Stimulated activated CD4-positive, alpha-beta T cell treated with anti-CD3 and anti-CD28 coated beads, Interleukin-4, amount 100 ng/mL, for 4 hours (primary cell): ENCODE measurements at places on chromosomes 12 and 14.

DNA sequence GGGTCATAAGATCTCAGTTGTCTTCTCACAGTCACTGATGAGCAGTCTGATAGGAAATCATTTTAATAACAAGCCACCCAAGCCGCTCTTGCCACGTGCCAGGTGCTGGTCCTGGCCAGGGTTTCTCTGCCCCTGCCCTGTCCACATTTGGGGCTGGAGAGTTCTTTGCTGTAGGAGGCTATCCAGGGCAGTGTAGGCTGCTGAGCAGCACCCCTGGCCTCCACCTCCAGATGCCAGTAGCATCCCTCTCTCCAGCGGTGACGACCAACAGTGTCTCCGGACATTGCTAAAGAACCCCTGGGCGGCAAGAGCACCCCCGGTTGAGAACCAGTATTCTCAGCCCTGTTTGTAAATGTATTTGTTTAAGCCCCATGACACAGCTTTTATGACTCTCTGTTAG lies 243.7 kb downstream of the GLT1D1 start:
- no peak for DNase-seq

DNA sequence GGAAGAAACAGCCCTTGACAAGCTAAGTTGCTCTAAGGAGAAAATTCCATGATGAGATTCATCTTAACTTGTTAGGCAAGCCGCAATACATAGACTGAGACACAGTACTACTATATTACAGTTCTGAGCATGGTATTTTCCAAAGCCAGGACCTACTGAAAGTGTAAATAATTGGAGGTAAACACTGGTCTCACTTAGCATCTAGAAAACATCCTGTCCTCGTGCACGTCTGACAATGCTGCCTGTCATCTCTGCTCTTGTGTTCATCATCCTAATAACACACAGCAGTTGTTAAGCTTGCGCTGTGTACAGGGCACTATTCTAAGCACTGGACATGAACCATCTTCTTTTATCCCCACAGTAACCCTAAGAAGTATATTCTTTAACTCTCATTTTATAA lies 64.2 kb downstream of the GNG2 start:
- no peak for DNase-seq

DNA sequence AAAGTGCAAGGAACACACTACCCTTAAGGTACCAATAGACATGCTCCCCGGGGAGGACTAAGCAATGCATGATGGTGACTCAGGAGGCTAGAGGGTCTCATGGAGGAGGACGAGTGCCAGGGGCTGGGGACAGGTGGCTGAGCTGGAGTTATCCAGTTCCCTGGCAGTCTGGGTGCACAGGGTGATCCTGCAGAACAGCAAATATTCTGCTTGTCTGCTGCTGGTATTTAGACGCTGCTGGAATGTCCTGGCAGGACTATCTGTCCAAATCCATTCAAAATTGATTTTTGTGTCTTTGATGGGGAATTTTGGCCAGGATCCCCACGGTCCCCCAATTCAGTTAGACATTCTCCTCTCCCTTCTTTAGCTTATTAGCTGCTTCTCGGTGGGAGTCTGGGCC lies 138.7 kb downstream of the C12orf75 start:
- no peak for DNase-seq

GRCh38 chr12:18139989-18140596 lies 50.1 kb upstream of the RERGL start:
- DNase-seq = no peak

DNA sequence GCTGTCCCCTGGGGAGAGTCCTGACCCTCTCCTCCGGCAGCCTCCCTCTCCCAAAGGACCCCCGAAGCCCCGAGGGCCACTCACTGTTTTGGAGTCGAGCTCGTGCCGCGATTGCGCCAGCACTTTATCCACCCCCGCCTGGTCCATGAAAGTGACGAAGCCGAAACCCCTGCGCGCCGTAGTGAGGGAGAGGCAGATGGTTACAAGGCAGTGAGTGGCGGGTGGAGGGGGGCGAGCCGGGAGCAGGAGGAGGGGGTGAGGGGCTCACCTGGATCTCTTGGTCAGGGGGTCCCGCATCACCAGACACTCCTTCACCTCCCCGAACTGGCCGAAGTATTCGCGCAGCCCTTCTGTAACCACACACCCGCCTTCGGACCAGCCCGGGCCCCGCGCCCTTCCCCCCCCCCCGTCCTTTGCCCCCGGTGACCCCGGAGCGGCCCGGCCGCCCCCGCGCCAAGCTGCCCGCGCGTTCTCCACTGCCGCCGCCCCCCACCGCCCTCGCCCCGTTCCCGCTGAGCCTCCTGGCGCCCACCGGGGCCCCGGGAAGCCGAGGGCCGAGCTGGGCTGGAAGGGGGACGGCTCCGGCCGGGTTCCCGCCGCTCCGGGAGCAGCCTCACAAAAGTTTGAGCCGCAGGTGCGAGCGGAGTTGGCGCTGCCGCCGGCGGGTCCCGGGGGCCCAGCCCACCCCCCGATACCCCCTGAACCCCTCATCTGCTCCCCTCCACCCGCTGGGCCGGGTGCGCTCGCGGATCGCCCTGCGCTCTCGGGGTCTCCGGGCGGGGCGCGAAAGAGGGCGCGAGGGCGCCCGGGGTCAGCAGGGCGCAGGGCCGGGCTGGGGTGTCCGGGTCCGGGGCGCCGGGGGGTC lies 808 bp downstream of the MSI1 start:
- DNase-seq = peak; percentile 43

DNA sequence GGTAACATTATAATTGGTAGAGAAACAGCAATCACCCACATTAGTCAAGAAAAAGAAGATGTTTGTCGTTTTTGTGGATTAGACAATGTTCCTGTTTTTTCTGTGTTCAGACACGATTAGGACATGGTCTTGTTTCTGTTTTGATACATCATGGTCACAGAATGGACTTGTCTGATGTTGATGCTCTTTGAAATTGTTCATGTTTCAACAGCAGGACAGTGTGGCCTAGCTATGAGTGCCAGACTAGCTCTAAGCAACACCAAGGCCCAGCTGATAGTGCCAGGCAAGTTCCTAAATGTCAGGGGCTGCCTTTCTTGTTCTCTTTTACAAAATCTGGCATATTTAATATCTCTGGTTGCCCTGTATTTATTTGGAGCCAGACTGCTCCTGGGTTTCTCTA lies 40.9 kb upstream of the TOMM20L start:
- no peak for DNase-seq

DNA sequence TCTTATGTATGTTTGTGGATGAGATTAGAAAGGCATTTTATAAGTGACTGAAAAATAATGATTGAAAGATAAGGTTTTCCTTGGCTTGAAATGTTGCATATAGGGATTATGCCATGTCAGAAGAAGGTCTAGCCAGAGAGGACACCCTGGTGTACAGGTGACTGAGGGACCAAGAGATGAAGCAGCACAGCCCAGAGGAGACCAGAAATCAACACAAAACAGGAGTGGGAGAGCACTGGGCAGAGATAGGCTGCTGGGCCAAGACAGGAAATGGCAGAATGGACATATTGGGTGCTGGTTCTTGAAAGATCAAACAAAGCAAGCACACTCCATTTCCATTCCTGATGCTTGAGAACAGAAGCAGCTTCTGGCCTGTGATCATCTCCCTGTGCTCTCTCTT lies 24.4 kb upstream of the FRMD6 start:
- DNase-seq = no peak

- peak; percentile 85 for DNase-seq
These were observed 5.5 kb downstream of the BCL11B start for GRCh38 chr14:99266181-99267178.

- no peak for DNase-seq
These were observed 187.6 kb downstream of the CACNA1C start for GRCh38 chr12:2240390-2240789.

- no peak for DNase-seq
These were observed 61.0 kb downstream of the SUSD6 start for GRCh38 chr14:69672356-69672755.

DNA sequence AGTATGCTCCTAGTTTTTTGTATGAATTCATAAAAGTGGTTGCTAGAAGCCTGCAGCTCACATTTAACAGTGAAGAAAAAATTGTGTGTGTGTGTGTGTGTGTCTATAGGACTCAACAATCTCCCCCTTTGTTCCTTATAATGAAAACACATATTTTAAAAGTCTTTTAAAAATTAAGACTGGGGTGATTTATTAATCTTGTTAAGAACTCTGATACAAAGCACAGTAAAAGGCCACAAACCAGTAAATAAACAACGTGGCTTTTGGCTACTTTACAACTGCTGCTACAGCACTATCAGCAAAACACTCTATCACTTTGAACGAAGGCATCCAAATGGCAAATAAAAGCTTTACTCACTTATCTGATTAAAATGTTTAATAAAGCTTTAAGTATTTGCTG lies 594 bp upstream of the VCPKMT start:
- no peak for DNase-seq

DNA sequence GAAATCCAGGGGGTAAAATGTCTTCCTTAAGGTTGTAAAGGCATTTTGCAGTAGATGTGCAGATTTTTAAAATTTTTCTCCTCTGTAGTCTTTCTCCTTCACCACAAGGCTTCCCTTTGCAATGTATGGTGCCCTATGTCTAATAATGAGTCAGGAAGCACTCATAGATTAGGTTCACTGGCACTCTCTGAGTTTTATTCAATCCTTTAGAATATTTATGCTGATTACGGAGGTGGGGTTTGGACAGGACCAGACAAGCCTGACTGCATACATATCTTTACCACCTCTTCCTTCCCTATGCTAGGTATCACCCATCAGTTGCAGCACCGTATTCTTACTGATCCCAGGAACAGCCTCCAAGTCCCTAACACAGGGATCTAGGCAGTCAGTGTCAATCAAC lies 99.5 kb downstream of the NEDD1 start:
- DNase-seq = no peak

- no peak for DNase-seq
These were observed 68.4 kb downstream of the CRACR2A start for GRCh38 chr12:3684449-3685051.

DNA sequence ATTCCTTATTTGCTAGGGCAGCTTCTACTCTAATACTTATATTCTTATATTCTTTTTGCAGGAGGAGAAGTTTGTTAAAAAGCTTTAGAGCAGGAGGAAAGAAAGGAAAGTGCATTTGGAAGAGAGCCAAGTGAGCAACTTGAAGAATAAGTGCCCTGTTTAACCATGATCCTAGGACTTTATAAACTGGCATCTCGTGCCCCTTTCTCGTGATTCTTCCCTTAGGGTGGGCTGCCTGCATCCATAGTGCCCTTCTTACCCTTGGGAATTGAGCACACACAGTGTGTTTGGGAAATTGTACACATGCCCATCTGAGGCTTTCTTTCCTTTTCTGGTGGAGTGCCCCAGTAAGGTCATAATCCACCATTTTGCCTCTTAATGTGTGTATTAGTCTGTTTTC lies 141.9 kb downstream of the NUBPL start:
- no peak for DNase-seq

DNA sequence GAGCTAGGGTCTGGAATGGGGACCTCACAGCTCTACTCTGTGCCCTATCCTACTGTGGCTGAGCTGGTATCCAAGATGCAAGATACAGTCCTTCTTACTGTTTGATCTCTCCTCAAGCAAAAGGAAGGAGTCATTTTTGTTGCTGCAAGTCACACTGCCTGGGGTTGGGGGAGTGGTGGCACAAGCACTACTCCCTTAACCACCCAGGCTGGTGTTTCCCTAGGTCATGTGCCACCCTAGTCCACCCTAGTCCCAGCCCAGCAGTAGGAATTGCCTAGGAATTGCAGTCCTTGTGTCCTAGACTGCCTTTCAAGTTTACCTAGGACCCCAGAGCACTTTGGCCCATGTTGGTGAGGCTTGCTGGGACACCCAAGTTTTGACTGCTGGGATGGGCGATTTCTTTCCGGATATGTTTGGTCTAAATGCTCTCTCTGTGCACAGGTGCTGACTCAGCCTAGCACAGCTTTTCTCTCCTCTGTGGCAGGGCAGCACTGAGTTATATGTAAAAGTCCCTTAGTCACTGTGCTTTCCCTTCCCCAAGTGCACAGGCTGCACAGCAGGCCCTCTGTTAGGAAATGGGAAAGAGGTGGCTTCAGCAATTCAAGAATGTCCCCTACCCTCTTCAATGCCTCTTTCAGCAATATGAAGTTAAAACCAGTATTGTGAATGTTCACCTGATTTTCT lies 54.9 kb downstream of the SLC6A15 start:
- no peak for DNase-seq

DNA sequence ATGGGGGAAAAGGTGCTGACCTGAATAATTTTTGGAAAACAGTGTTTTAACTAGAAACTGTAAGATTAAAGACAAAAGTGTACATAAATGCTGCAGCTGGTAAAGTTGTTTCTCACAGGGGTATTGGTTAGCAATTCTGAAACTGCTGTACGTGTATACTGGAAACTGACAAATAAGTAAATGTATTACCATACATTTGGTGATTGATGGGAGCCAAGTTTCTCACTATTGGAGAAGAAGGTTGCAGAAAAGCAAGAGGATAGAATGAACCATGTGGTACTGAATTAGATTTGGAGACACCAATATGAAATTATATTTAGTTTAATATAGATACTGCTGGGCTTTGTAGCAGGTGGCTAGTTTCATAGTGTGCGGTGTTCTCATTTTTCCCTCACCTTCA lies 19.6 kb upstream of the FBXO33 start:
- DNase-seq = no peak

DNA sequence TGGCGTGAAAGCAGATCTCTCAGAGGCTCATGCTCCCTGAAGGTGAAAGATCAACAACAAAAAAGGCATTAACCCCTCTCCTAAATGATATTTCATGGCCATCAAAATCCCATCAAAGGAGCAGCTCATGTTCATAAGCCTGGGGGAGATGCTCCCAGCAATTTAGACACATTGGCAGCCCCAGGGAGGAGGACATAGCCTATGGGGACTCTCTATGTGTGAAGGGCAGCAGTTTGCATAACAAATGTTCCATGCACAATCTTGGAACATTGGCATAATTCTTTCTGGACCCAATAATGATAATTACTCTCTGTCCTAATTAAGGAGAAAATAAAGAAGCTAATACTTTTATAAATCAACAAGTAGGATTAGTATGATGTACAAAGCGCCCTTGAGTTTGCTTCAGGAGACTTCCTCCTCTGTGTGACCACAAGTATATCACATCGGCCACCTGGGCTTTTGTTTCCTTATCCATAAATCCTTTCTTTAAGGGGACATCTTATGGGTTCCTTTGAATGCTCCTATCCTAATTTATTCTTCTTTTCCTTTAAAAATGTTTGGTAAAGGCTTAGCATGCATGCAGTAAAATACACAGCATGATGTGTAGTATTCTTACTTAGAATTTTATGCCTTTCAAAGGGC lies 161.9 kb upstream of the PLEKHG7 start:
- DNase-seq = no peak

- DNase-seq = no peak
These were observed 117.6 kb downstream of the CMAS start for GRCh38 chr12:22163594-22163993.

DNA sequence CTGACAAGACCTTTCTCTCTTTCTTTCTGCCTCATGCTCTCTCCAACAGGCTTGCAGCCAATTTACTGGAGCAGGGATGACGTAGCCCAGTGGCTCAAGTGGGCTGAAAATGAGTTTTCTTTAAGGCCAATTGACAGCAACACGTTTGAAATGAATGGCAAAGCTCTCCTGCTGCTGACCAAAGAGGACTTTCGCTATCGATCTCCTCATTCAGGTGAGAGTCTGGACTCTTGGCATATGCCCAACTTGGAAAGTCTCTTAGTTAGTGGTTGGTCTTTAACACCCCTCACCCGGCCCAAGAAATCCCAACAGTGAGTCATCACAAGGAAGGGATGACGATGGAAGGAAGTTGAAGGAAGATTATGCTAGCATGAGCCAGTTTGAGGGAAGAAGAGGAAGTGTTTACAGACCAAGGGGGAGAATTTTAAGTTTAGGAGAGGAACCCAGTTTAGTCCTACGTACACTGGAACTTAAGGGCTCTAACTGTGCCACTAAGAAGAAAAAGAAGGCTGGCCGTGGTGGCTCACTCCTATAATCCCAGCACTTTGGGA lies 189.7 kb downstream of the ETV6 start:
- no peak for DNase-seq

- DNase-seq = no peak
These were observed 8.3 kb downstream of the DIO2 start for GRCh38 chr14:80202888-80203562.
